ENCODE measurements at places on chromosomes 2 and 18. TPM values are rescaled to one million over a fixed set of nuclear protein-coding genes. Genes with fewer than 3 reads are reported as not detected.

The IL37 gene
- not detected for total RNA-seq

The GPR17 gene
- 0.35 TPM for total RNA-seq

The UGT1A3 gene
- not detected for total RNA-seq

The RNMT gene
- total RNA-seq, result 18.6 TPM

The STON1 gene
- 155 TPM for total RNA-seq

The MYOM1 gene
- total RNA-seq, result 32.8 TPM

The ANO7 gene
- 0.27 TPM for total RNA-seq

The CPLX4 gene
- not detected for total RNA-seq

The CYBRD1 gene
- 365 TPM for total RNA-seq

The PNPT1 gene
- total RNA-seq, result 14.9 TPM

The TTN gene
- total RNA-seq, result 10.5 TPM

The ACSL3 gene
- total RNA-seq, result 51.3 TPM

The TAF1B gene
- total RNA-seq, result 7.6 TPM

The SLC14A1 gene
- 6.6 TPM for total RNA-seq

The AMER3 gene
- total RNA-seq, result not detected

The OTOS gene
- not detected for total RNA-seq

The KLHL41 gene
- 0.69 TPM for total RNA-seq

The CFAP221 gene
- total RNA-seq, result 0.66 TPM

The SDC1 gene
- total RNA-seq, result 1.4 TPM

The IL1RN gene
- total RNA-seq, result 2.8 TPM

The DES gene
- total RNA-seq, result 10,852 TPM

The VPS54 gene
- 27.7 TPM for total RNA-seq

The DCDC2C gene
- total RNA-seq, result not detected

The CD302 gene
- total RNA-seq, result 19.0 TPM

The TTR gene
- not detected for total RNA-seq

The CFC1 gene
- total RNA-seq, result 0.54 TPM

The NT5C1B gene
- not detected for total RNA-seq

The RAB27B gene
- 0.31 TPM for total RNA-seq

The COL6A3 gene
- 252 TPM for total RNA-seq

The UGT1A8 gene
- not detected for total RNA-seq

The SAG gene
- 1.5 TPM for total RNA-seq
